Putamen (tissue), 1 donor: ENCODE measurements at places on chromosomes 2 and 18.

DNA sequence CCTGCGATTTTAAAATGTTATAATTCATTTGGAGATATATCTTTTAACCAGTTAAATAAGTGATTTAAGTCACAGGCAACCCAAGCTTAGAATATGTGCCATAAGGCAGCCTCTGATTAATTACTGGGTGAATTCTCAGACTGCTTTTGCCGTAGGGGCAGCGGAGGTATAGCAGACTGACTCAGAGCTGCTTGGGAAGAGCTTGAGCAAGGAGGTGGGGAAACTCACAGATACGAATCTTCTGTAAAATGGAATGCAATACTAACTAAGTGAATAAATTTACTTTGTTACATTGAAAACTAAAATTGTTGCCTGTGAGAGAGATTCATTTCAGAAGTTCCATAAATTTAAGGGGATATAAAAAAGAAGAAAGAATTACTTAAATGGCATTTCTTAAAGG, 115.4 kb downstream of the KYNU start:
- no peak for DNase-seq

DNA sequence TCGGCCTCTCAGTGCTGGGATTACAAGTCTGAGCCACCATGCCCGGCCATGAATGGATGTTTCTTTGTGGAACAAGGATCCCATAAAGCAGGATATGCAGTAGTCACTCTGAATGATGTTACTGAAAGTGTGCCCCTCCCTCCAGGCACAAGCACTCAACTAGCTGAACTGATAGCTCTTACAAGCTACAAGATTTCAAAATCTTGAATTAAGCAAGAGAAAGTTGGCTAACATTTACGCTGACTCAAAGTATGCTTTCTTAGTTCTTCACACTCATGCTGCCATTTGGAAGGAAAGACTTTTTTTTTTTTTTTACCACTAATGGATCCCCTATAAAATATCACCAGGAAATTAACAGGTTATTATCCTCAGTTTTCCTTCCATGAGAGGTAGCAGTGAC, 549.0 kb upstream of the PKDCC start:
- DNase-seq: no peak

DNA sequence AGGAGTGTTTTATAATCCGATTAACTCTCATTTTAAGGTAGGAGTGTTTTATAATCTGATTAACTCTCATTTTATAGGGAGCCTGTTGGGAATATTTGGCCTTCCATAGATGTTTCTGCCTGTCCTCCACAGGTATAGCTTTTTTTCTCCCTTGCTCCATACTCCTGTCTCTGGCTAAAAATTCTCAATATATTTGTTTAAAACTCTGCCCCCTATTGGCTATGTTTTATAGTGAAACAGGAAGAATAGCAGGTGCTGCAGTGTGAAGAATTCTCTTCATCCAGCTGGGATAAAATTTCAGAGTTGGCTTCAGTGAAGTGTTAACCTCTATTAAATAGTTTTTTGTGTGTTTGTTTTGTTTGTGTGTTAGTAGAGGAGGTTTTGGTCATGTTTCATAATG, 1046.0 kb upstream of the TMEFF2 start:
- no peak for DNase-seq

- DNase-seq: no peak
These were observed 57.2 kb downstream of the CALCRL start for GRCh38 chr2:187390891-187391290.

DNA sequence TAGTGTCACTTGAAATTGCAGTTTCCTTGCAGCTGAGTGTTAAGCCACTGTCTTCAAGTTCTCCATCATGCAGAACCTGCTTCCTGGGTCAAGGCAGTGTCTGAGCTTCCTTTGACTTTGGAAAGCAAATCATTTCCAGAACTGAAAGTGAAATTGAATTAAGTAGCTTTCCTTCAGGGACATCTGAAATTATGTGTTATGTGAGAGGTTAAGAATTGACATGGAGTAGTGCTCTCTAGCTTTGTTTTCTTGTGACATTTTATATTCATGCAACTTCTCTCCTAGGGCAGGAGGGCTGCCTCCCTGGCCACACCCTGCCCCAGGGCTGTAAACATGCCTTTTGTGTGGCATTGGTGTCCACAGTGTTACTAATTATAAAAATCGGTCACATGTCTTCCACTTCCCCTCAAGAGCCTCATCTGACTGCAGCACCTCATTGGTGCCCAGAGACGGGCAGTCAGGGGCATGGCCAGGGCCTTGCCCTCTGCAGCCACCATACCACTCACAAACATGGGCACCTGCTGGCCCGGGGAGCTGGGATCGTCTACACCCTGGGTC, 14.4 kb downstream of the RAB12 start:
- DNase-seq: no peak

GRCh38 chr2:15555760-15556193, 5.4 kb downstream of the NBAS start:
- no peak for DNase-seq

- no peak for DNase-seq
These were observed 83.9 kb downstream of the AAK1 start for GRCh38 chr2:69559442-69560146.

DNA sequence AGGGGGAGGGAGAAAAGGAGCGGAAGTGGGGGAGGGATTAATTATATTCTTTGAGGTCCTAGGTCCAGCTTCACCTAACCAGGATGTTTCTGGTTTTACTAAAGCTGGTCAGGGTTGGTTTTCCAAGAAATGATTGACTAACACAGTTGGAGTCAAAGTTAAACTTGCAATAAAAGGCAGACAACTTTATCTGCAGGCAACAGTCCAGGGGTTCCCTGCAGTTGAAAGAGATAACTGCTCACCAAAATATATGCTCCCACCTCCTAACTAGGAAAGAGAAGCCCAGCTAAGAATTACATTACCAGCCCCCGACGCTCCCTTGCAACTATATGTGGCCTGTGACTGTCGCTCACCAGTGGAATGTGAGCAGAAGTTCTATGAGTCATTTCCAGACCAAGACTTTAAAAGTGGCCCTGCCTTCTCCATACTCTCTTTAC, 140.0 kb upstream of the PKDCC start:
- DNase-seq: no peak

DNA sequence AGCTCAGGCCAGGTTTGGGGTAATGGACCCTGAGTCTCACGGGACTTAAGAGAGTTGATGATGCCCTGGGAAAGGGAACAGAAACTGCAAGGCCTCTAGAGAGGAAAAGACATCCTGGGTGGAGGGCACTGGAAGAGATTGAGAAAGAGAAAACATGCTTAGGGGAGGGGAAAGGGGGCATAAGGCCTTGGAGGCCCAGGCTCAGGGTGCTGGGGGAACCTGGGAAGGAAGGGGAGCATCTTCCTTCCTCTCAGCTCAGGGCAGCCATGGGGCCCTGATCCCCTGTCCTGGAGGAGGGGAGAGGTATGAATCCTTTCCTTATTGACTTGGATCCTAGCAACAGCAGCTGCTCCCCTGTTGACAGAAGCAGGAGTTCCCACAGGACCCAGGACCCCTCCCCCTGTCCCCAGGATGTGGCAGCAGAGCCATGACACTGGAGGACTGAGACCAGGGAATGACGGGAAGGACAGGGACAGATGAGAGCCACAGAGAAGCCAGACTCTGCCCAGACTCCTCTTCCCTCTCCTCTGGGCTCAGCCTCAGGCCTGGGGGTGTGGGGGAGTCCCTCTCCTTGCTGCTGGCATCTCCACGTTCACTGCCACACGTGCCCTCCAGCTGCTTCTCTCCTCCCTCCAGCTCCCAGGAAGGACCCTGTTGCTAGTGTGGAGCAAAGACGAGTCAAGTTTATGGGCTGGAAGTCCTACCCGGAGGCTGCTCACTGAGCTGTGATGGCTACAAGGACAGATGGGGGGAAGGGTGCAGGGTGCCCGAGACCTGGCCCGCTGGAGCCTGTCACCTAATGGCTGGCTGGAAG, 815 bp downstream of the GPBAR1 start:
- DNase-seq: no peak

DNA sequence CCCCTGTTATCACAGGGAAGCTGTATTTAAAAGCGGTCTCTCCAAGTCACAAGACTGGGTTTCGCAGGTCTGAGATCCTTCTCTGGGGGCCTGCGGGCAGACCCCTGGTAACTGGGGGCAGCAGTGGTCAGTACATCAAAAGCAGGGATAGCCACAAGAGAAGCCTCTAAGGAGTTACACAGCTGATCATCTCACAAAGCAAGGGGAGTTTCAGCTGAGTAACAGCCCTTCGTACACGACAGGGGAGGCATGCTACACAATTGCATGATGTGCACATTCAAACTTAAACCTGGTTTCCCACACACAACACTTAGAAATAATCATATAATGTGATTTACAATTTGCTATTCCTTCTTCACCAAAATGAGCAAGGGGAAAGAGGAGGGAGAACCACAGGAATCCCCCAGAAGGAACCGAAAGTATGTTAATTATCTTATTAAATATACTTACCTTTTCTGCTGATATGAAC, 87.5 kb downstream of the TMEM131 start:
- DNase-seq: no peak
